ENCODE measurements at places on chromosomes 1 and 21.

GRCh38 chr1:66500301-66500700 is 33.7 kb upstream of the SGIP1 start:
- DNase-seq, result no peak

- no peak for DNase-seq
Measured at GRCh38 chr1:180614730-180615129, 17.1 kb upstream of the XPR1 start.

- DNase-seq, result no peak
Measured at GRCh38 chr1:53959664-53960250, 13.6 kb downstream of the LRRC42 start.

DNA sequence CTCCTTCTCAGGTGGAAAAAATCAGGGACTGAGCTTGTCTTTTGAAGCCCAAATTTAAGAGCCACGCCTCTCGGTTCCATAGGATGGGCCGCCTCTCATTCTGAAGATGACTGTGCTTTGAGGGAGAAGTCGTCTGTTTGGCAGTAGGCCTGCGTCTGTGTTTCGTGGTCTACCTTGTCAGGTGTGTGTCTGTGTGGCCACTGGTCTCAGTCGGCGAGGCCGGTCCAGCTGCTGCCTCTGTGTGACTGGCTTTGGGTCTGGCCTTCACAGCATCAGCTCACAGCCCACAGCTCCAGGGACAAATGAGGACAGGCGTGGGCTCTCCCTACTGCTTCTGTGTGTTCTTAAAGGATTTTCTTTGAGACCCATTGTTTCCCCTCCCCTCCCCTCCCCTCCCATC is 50.3 kb downstream of the B3GALT5 start:
- no peak for DNase-seq

GRCh38 chr1:11207898-11208611 is 18.9 kb downstream of the ANGPTL7 start:
- no peak for DNase-seq

DNA sequence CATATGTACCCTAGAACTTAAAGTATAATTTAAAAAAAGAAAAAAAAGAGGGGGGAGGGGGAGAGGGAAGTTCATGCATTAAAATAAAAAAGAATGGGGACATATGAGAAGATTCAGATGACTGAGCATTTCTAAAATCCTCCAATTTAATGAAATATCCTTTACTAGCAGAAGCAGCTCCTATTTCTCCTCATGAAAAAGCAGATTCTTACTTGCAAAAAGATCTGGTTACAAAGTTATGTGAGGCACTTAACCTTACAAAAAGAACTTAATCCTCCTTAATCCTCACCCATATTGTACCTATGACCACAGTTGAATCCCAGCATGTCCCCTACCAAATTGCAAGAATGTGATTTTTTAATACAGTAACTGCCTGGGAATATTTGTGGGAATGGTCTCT is 298.5 kb downstream of the SRGAP2C start:
- no peak for DNase-seq

DNA sequence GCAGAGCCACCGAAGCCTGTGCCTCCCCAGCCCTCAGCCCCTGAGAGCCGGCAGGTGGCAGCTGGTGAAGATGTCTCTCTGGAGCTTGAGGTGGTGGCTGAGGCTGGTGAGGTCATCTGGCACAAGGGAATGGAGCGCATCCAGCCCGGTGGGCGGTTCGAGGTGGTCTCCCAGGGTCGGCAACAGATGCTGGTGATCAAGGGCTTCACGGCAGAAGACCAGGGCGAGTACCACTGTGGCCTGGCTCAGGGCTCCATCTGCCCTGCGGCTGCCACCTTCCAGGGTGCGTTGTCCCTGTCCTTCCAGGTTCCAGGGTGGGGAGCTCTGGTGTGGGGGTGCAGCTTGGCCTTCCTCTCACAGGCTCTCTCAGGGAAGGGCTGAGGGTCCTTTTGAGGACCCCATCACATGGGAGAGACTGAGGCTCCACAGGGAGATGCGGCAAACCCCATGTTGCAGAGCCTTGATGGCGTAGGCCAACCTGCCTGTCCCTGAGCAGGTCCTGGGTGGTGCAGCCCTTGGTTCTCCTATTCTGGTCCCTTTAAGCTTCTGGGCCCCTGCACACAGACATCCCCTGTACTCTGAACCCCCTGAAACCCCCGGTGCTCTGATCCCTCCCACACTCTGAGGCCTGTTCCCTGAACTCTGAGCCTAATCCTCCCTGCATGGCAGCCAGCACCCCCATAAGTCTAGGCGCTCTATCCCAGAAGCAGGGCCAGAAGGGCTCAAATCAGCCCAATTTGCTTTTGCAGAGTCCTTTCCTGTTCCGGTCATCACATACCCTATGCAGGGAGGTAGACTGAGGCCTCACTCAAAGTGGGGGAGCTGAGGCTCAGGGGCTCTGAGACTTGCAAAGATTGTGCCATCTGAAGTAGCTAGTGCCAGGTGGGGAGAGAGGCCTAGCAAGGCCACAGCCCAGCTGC is 88.5 kb downstream of the TRIM11 start:
- no peak for DNase-seq

DNA sequence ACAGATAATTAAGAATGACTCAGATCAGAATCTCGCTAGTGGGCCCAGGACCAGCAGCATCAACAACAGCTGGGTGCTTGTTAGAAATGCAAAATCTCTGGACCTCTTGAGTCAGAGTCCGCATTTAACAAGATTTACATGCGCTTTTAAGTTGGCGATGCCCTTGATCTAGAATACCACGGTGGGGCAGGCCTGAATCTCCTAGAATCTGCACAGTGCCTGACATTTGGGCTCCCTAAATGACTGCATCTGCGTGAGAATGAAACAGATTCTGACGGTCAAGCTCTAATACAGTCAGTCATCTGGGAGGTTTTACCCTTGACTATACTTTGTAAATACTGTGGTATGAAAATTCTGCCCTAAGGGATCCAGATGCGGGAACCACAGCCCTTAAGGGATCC is 17.2 kb upstream of the RAB29 start:
- DNase-seq, result no peak

- no peak for DNase-seq
Measured at GRCh38 chr21:45522986-45523385, 19.3 kb downstream of the SLC19A1 start.

DNA sequence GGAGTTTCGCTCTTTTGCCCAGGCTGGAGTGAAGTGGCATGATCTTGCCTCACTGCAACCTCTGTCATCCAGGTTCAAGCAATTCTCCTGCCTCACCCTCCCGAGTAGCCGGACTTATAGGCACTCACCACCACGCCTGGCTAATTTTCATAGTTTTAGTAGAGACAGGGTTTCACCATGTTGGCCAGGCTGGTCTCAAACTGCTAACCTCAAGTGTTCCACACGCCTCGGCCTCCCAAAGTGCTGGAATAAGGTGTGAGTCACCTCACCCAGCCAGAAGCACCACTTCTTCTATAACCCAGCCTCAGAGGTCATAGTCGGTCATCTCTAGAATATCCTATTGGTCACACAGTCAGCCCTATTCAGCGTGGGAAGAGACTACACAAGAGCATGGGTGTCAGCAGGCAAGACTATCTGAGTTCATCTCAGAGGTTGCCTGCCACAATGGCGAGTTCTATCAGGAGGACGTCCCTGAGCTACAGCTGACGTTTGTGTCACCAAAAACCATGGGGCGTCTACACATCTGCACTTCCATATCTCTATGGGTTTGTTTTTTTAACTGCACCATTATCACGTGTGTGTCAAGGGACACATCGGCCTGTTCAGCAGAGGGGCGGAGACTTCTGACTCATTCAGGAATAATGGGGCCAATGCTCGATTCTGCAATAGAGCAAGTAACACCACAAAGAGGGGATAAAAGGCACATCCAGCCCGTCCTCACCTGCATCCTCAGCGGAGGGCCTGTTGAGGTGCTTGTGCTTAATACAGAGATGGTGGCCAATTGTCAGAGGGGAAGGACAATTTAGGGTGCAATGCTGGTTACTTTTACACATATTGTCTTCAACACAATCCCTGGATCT is 256.3 kb upstream of the IRF2BP2 start:
- DNase-seq, result no peak

- no peak for DNase-seq
Measured at GRCh38 chr1:231867607-231868006, 241.0 kb downstream of the DISC1 start.
